ENCODE measurements at places on chromosomes 16 and 17.
A peak's percentile ranks its signal among the peaks of the same experiment; 100 is the strongest.

DNA sequence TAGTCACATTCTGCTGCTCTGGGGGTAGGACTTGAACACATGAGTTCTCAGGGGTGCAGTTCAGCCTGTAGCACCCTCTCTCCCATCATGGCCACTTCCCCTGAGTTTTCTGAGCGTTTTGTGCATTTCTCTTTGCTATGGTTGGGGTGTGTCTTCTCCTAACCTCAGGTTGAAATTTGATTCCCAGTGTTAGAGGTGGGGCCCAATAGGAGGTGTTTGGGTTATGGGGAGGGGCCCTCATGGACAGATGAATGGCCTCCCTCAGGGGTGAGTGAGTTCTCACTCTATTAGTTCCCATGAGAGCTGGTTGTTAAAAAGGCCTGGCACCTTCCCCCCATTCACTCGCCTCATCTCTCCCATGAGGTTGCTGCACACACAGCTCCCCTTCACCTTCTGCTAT, 101.1 kb downstream of the FOXL1 start:
- no peak for DNase-seq

GRCh38 chr17:74945543-74945942, 9.8 kb downstream of the OTOP3 start:
- no peak for DNase-seq

DNA sequence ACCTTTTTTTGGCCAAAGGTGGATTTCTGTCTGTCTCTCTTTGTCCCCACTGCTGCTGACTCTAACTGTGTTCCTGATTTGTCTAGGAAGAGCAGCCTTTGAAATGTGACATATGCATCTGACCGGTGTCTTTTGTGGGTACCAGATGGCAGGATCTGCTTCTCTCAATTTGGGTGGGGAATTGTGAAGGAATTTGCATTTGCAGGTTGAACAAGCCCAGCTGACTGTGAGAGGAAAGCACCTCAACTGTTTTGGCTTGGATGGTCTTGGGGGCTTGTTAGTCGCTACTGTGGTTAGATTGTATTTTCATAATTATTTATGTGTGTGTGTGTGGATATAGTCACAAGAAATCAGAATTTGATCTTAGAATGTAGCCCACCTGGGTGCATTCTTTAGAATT, 37.7 kb upstream of the LCMT1 start:
- no peak for DNase-seq

- DNase-seq = no peak
These were observed 13.1 kb downstream of the SKA2 start for GRCh38 chr17:59141860-59142259.

GRCh38 chr16:83932955-83933673, 19.9 kb upstream of the OSGIN1 start:
- DNase-seq = no peak

DNA sequence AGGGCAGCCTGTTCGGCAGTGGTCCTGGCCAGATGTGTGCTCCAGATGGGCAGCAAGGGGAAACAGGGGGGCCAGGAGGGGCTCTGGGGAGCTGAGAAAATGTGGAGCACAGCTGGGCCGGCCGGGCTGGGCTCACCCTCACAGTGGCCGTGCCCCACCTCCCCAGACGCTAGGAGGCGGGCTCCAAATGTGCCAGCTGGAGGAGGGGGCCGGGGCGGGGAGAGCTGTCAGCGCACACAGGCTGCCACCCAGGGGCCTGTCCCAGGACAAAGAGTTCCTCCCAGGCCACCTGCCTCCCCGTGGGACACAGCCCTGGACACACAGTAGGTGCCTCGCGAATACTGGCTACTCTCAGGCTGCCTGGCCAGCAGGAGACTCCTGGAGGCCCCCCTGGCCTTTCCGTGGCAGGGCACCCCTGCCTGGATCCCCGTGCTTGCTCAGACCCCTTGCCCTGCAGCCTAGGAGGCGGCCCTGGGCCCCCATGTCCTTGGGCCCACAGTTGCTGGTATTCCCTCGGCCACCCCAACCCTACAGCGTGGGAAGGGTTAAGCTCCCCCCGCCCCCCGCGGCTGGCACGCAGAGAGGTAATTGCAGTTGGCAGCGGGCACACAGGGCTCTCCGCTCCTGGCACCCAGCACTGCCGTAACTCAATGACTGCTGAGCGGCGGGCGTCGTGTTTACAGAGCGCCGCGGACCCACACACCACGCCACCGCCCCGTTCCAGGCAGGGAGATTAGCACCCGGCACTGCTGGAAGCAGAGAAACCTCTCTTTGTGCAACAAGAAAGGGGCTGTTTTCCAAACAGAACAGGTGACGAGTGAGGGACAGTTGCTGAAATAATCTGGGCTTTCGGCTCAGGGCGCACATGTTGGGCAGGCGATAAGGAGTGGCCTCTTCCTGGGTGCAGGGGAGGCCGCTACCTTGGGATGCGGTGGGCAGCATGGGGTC, 32.2 kb downstream of the BAHCC1 start:
- DNase-seq = no peak

- DNase-seq = no peak
These were observed 396.8 kb downstream of the NPIPA8 start for GRCh38 chr16:17939723-17940122.

GRCh38 chr16:49867796-49868668, 12.1 kb upstream of the ZNF423 start:
- DNase-seq = no peak

DNA sequence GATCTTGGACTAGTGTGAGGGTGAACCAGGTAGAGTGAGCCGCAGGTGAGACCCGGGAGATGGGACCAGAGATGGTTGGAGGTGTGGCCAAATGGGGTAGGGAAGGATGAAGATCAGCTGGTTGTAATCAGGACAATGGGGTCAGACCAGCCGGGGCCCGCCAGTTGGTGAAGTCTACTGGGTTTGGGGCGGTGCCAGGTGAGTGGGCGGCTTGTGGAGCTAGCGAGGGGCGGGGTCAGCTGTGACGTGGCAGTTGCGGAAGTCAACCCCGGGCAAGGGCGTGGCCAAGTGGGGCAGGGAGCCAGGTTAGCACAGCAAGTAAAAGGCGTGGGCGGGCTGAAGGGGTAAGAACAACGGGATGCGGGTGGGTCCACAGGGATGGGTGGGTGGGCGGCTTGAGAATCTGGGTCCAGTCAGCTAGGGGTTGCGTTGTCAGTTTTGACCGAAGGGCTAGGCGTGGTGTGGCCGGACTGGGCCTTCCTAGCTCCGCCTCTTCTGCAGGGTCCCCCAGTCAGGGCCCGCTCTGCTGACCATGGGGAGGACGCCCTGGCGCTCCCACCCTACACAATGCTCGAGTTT, 25.5 kb upstream of the ALKBH5 start:
- DNase-seq = peak; percentile 86

GRCh38 chr16:31385680-31386079, 7.5 kb upstream of the ITGAD start:
- DNase-seq = no peak

- DNase-seq = peak; percentile 46
These were observed 2.1 kb upstream of the EPOP start for GRCh38 chr17:38676706-38677504.

DNA sequence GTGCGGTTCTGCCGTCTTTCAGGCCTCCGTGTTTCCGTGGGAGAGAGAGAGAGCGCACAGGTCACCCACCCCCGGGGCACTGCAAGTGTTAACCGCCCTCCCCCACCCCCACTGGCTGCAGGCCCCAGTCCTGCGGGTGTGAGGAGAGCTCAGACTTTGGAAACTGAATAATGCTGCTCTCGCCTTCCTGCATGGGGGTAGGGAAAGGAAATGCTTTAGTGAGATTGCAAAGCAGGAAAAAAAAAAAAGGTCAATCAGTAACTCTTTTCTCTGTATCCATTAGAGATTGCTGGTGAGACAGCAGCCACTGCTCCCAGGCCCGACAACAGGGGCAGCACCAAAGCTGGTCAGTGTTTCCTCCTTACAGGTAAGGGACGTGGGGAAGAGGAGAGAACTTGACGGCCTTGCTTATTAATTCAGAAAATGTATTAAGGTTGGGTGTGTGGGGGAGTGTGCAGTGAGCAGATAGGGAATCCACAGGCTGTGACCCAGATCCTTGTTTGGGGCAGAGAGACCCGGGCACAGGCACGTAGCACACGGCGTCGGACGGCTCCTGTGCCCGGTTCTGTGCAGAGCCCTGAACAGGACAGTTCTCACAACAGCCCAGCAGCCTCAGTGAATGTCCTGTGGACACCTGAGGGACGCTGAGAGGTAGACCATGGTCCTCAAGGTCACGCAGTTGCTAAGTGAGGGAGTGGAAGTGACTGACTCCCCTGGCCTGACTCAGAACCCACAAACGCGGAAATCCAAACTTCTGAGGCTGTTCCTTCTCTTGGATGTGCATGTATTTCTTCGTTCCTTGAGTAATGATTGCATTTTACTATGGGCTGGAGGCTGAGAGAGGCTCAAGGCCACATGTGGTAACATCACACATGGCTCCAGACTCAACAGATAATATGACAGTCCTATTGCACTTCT, 156.5 kb downstream of the FOXL1 start:
- DNase-seq = no peak

DNA sequence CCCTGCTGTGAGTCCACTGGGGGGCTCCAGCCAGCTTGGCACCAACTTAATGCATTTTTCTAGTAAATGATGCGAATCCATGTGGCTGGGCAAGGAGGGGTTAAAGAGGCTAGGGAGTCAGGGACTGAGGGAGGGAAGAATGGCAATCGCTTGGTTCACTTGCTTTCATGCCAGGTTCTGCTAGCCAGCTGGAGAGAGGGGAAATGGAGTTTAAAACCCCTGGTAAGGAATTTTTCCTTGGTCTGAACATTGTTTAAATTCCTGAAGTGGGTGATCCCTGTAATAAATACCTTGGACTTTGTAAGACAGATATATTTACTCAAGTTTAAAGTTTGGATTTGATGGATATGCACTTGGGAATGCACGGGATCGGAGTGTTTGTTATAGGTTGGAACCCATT, 22.8 kb downstream of the ANKFN1 start:
- no peak for DNase-seq

GRCh38 chr17:10210151-10210574, 11.8 kb upstream of the GAS7 start:
- no peak for DNase-seq

- DNase-seq = no peak
These were observed 123.8 kb downstream of the DNAH3 start for GRCh38 chr16:21026846-21027245.

DNA sequence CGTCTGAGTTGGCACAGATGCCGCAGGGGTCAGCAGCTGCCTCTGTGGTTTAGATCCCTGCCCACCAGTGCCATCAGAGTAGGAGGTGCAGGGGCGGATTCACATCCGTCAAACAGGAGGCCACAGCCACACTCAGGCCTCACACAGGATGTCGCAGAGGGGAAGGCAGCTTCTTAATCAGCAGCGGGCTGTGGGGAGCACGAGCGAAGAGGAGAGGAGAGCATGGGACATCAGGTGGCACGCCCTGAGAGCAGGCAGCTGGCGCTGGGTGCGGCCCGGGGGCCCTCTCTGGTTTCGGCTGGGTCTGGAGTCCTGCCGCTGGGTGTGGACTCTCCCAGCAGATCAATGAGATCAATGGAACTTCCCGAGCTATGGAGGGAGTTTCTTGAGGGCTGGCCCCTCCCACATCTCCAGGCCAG, 9.6 kb downstream of the LLGL2 start:
- DNase-seq = peak; percentile 10

GRCh38 chr16:84629580-84629979, 11.7 kb upstream of the COTL1 start:
- no peak for DNase-seq

DNA sequence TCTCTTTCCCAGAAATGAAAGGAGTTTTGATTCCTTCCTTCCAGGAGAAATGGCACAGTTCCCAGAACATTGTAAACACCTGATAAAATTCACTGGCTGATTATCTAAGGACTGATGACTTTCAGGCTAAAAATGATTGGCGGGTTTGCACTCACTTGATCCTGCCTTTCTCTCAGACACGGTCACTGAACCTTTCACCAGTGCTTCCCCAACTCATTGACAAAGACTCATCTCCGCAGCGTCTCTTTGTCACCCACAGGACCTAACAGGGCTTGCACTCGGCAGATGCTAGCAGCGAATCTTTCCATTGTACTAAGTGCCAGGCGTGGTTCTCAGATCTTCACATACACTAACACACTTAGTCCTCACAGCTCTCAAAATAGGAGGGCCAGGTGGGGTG, 7.3 kb upstream of the DHRS7C start:
- no peak for DNase-seq

DNA sequence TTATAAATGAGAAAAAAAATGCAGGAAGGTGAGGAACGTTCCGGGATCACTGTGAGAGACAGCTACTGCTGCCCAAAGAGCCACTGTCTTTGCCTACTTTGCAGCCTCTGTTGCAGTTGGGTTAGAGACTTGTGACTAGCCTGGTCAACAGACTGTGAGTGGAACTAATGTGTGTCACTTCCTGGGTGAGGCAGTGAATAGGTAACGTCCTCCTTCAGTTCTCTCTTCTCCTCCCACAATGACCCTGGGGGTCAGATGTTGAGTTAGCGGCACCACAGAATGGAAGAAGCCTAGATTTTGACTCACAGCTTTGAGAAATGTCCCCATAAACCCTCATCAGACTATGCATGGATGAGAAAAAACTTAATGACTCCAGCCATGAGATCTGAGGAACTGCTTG, 5.2 kb downstream of the C16orf46 start:
- DNase-seq = no peak

GRCh38 chr17:2011411-2012371, 13.4 kb downstream of the RTN4RL1 start:
- no peak for DNase-seq

- no peak for DNase-seq
These were observed 5.1 kb upstream of the RASL10B start for GRCh38 chr17:35726127-35726952.

DNA sequence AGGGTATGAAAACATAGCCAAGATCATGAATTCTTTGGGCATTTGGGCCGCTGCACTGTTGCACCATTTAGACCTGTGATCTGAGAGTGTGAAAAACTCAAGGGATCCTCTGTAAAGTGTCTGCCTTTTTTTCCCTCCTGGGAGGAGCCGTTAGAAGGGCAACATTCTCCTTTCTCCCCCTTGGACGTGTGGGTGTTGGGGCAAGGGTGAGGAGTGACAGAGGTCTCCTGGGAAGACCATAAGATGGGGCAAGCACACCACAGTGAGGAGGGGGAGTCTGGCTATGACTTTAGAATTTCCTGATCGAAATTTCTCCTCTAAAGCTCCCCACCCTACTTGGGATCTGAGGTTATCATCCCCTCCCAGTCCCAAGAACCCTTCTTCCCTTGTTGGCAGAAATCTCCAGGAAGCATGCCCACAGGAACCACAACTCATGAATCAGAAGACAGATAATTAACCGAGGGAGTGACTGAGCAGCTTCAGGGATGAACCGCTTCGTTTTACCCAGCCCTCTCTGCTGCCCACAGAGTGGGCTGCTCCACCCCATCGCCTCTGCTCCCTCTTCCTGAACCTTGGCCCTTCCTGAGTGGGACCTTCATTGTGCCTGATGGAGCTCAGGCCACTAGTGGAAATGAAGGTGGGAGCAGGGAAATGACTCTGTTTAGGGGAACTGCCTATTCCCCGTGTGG, 4.2 kb downstream of the ITGB3 start:
- no peak for DNase-seq

DNA sequence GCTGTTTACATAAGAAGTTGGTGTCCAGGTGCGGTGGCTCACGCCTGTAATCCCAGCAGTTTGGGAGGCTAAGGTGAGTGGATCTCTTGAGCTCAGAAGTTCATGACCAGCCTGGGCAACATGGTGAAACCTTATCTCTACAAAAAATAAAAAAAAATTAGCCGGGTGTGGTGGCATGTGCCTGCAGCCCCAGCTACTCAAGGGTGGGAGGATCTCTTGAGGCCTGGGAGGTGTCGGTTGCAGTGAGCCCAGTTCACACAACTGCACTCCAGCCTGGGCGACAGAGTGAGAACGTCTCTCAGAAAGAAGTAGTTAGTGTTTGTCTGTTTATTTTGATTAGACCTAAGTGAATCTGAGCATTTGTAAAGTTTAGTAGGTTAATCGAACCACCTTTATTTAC, 12.8 kb downstream of the DDX19A start:
- no peak for DNase-seq

Measured in stimulated activated naive CD4-positive, alpha-beta T cell (primary cell).